ENCODE measurements at places on chromosomes 2 and 18. TPM values are rescaled to one million over a fixed set of nuclear protein-coding genes. Genes with fewer than 3 reads are reported as not detected.
A peak's percentile ranks its signal among the peaks of the same experiment; 100 is the strongest.

DNA sequence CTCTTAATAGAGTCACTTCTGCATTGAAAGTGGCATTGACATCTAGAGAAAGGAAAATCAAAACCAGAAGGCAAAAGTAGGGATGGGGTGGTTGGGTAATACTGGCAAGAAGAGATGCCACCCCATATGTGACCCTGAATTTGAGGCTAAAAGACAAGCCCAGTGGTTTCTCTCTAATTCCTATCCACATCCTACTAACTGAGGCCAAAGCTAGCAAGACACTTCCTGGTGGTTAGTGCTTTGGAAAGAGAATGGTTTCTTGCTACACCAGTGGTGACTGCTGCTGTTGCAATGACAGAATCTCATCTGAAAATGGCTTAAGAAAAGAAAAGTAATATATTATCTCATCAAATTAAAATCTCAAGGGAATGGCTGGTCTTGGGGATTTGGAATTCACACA lies 640.6 kb downstream of the EPHA4 start:
- DNase-seq, result no peak

DNA sequence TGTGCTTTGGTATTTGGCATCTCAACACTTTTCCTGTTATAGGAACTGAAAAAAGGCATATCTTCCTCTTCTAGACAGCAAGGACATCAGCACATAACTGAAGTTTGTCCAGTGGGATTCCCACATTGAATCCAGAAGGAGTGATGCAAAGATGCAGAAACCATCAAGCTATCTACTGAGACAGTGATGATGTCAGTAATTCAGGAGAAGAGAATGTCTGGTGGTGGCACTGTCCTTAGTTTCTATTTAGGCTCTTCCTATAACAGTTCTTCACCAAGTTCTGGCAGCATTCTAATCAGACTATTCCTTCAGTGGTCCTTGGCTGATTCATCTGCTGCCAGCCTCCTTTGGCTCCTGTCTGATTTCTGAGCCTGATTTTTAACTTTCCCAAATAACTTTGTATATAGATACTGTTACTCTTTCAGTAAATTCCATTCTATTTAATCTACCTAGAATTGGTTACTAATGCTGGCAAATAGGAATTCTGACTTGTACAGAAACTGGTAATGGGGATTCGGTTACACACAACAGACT lies 56.6 kb upstream of the AGPS start:
- DNase-seq, result peak; percentile 36

GRCh38 chr2:227674485-227674884 lies 7.9 kb downstream of the SCYGR5 start:
- no peak for DNase-seq

DNA sequence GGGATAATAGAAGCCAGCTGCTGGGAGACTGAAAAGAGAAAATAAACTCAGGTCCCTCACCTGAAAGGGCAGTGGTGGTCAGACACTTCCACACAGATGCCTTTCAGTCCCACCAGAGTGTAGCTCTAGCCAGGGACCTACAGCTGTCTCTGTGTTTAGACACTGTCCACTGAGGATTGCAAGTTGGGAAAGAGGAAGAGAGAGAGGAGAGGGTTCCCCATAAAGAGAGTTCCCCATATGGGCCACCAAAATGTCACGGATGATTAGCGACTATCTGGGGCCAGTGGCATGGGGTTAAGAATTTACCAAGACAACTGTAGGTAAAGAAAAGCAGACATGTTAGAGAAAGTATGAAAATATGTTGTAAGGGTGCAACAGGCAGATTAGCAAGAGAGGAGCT lies 36.7 kb upstream of the SKA1 start:
- no peak for DNase-seq

- DNase-seq, result no peak
These were observed 454.5 kb downstream of the XIRP2 start for GRCh38 chr2:167342769-167343168.

DNA sequence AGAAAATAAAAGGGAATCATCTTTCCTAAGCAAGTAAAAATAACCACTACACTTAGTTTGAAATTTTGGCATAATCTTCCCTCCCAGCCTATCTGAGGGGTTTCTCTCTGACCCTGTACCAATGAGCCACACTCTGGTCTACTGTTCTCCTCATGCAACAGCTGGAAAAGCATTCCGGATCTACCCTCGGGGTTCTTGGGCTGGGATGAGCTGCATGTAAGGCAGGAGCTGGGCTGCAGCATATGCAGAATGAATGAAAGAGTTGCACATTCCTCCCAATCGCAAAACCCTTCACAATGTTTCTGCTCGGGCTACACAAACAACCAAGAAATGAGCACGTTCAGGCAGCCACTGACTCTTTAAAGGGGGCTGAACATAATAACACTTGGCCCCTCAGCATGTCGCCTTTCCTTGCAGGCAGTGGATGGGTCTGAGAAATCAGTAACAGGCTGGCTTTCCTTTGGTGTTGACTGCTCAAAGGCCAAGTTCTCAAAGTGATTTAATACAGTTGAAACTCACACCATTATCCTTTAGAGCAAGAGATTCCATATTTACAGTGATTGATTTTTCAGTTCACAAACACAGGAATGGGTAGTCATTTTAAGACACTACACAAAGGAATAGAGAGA lies 180.4 kb upstream of the ZFP36L2 start:
- DNase-seq, result no peak

DNA sequence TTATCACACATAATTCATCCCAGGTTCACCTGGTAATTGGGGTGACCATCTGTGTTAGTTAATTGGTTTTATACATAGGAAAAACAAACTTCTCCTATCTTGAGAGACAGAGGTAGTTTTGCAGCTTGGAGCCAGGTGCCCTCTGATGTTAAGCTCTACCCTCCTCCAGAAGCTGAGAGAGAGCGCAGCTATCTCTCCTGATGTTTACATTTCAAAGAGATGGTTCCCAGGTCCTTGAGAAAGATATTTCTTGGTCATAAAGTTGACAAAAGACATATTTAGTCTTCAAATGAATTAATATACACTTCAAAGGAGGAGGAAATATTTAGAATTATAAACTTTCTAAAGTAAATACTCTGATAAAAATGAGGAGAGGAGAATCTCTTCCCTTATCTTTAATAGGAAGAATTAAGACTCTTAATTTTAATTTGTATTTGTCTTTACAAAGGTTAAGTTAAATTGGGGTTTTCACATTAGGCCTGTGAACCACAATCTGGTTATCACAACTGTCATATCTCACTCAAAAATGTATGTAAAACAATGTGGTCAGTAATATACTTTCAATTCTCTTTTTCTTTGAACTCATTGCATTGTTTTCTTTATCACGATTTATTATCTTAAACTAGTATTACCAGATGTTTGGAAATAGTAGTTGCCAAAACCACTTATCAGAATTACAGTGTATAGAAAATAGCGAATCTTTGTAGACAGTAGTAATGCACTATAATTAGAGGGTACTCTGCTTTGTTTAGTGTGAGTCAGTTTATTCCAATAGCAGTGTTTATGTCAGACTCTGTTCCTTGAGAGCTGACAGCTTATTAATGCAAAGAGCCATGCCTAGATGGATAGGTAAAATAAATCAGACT lies 26.8 kb downstream of the SERPINB4 start:
- DNase-seq, result no peak

GRCh38 chr2:148616662-148617061 lies 27.9 kb upstream of the EPC2 start:
- no peak for DNase-seq

DNA sequence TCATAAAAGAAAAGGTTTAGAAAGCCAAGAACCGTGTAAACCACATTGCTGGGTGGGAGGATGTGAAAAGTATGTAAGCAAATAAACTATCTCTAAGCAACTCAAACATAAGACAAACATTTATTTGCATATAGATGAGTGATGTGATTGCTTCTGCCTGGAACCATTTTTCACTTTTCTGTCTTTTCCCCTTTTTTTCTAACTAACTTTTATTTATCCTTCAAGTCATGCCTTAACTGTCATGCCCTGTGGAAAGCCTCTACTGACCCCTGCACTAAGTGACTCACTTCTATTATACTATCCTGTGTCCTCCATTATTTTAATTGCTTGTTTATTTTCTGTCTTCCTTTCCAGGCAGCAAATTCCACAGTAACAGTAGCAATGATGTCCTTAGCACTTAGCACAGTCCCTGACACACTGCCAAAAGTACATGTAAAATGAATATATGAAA lies 87.5 kb upstream of the CTAGE1 start:
- DNase-seq, result no peak

GRCh38 chr2:159136391-159136790 lies 150.1 kb downstream of the WDSUB1 start:
- DNase-seq, result no peak

GRCh38 chr2:43592443-43592842 lies 3.4 kb downstream of the THADA start:
- DNase-seq, result no peak

DNA sequence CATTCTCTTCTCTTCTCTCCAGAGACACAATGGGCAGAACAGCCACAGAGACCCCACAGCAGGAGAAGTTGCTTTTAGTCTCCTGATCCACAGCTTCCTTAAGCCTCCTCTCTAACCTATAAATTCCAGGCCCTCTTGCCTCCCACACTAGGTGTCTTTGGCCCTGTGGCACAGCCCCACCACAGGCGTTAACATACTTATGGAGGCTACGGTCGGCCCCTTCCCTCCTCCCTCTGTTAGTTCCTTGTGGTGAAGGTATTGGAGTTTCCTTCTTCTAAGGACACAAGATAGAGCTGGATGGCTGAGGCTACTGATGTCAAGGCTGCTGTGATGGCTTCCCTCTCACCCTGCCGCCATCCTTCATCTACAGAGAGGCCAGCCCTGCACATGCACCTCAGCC lies 123.5 kb upstream of the ACAA2 start:
- DNase-seq, result no peak

DNA sequence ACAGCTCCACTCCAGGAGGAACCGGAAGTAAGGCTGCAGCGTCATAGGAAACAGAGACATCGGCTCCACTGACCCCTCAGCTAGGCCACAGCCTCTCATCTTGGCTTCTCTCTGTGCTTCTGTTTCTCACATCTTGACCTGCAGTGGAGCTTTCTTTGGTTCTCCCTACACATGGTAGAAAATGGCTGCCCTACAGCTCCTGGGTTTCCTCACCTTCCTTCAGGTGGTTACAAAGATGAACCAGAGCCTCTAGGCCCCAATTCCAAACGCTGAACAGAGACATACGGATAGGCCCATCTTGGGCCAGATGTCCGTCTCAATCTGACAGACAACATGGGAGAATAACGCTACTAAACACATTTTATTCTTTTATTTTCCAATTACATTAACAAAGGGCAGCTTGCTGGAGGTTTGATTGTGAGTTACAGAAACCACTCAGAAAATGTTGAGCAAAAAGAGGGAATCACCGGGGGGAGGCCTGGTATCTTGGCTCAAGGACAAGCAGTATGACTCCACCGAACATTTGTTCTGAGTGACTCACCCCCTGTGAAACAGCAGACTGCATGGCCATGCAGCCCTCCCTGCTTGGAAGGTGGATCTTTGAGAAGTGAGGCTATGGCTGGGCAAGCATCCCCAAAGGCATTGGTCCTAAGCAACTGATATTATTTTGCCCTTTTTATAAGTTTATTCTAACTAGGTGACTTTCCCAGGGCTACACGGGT lies 303.5 kb downstream of the CDCA7 start:
- DNase-seq, result no peak

DNA sequence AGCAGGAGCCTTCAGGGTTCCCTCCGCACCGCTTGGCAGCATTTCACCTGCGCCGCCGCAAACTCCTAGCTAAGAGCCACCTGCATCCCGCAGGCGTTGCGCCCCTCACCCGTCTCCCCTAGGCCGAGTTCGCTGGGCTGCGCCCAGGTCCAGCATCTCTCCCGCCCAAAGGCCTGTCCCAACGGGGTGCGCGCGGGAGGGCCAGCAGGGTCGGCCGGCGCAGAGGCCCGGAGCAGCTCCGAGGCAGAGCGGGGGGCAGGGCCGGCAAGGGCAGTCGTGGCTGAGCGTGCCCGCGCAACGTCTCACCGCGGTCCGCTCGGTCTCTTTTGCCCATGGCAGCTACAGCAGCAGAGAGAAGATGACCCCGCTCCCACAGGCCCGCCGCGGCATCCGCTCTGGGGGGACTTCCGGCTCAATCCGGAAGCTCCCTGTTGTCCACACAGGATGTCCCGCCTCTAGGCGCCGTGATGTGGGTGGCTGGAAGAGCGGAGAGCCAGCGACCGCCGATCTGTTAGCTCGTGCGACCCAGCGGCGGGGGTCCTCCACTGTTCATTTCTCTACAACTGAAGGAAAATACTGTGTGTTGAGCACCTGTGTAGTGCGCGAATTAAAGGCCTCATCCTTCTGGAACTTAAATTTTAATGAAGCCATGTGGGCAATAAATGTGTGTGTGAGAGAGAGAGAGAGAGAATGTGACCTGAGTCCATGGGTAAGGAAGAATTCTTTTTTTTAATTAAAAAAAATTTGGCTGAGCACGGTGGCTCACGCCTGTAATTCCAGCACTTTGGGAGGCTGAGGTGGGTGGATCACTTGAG lies at the start of gene ERCC3:
Gene ERCC3, minus strand, starts transcription at position 397 of the 815 bp plus-strand sequence. Its CDS starts 63 bp downstream, at position 334.
- peak; percentile 73 for DNase-seq

GRCh38 chr18:73842795-73843394 lies 304.7 kb downstream of the FBXO15 start:
- DNase-seq, result peak; percentile 34

DNA sequence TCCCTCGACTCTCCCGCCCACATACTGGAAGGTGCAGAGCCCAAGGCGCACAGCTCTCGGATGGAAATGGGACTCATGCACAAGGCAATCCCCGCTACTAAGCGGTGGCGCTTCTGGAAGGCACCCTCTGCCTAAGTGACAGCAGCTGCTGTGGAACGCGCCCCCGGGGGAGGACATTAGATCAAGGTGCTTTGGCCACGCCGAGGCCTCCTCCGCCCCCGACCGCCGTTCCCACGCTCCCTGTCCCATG lies 202 bp downstream of the MCEE start:
- no peak for DNase-seq

GRCh38 chr2:135728064-135728743 lies 13.5 kb upstream of the UBXN4 start:
- DNase-seq, result no peak

- peak; percentile 95 for DNase-seq
These were observed 577 bp downstream of the IDH1 start for GRCh38 chr2:208254118-208254870.

GRCh38 chr2:126674075-126674744 lies 18.3 kb downstream of the GYPC start:
- no peak for DNase-seq

- peak; percentile 17 for DNase-seq
These were observed at the start of gene CCDC141 for GRCh38 chr2:179049546-179050311. TSS of gene CCDC141 (minus strand) at chr2:179050137. CDS start at chr2:179049941, 196 bp downstream.

GRCh38 chr18:70113511-70113910 lies 92.0 kb downstream of the RTTN start:
- no peak for DNase-seq

The MAPK4 gene
- total RNA-seq, result 2.5 TPM

The HES6 gene
- total RNA-seq, result 10.5 TPM

The IL36RN gene
- total RNA-seq, result not detected

The PKDCC gene
- 2.1 TPM for total RNA-seq

The DOK6 gene
- 6.7 TPM for total RNA-seq

The SPHKAP gene
- not detected for total RNA-seq

The TTC32 gene
- total RNA-seq, result 32.0 TPM

The FAM237A gene
- not detected for total RNA-seq

The HPCAL1 gene
- total RNA-seq, result 189 TPM

Data from NCI-H460 (cell line).